ENCODE measurements at places on chromosomes 4 and X.
A peak's percentile ranks its signal among the peaks of the same experiment; 100 is the strongest.

DNA sequence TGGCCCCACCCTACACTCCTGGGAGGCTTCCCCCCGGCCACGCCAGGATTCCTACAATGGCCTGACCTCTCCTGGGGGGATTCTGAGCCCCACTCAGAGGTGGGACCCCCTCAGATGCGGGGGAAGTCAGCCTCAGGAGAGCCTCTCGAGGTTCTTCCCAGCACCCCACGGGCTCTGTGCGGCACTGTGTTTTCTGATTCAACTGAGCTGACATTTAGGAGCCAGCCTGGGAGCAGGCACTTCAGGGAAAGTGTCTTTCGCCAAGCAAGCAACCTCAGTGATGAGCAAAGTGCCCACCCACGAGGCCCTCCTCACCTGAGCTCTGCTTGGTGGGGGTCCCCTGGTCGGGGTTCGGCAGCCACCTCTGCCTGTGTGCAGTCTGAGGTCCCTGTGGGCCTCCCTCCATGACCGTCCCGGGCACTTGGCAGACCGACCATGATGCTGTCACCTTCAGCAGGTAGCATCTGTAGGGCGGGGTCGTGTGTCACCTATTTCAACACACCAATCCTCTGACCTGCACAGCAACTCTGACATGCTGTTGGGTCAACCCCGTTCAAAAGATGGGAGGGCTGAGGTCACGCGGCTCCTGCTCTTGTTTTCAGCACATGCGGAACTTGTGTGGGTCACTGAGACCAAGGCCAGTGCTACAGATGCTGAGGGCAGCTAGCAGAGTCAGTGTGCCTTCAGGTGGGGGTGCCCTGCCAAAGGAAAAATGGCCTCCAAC lies 46.2 kb downstream of the ADRA2C start:
- DNase-seq = no peak

- DNase-seq = no peak
Measured at GRCh38 chrX:45191383-45191782, 9.3 kb downstream of the DIPK2B start.

DNA sequence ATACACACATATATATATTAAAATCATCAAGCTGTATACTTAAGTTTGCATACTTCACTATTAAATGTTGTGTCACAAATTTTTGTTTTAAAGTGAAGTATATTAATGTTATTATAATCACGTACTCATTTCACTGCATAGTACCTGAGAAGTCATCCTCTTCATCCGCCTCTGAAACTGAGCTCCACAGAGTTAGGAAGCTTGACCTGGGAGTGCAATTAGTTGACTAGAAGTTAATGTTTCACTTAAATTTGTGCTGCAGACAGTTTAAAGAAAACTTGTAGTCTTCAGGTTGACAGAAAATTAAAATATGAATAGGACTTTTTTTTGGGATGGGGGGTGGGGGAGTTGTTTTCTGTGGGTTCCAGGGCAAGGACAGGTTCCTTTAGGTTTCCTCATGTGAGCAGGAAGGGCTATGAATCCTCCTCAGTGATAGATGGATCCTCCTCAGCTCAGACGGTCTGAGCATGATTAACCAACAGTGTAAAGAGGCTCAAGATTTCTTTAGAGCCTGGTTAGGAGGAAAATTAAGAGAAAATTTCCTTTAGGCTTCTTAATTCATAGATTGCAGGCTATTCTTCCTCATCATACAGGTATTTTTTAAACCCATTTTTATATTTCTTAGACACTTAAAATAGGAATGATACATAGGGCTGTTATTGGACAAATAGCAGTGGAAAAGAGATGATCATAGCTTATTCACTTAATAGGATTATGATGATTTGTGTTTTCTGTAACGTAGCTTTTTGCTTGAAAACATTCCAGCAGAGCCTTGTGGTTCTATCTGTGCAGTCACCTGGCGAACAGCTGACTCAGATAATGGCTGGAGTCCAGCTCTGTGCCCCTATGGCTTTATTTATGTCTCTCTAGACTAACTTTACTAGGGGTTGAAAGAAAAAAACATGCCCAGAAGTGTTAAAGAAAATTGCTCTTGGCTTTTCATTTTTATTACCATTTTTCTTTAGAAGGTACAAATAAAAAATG lies 102.7 kb downstream of the SLC4A4 start:
- no peak for DNase-seq

DNA sequence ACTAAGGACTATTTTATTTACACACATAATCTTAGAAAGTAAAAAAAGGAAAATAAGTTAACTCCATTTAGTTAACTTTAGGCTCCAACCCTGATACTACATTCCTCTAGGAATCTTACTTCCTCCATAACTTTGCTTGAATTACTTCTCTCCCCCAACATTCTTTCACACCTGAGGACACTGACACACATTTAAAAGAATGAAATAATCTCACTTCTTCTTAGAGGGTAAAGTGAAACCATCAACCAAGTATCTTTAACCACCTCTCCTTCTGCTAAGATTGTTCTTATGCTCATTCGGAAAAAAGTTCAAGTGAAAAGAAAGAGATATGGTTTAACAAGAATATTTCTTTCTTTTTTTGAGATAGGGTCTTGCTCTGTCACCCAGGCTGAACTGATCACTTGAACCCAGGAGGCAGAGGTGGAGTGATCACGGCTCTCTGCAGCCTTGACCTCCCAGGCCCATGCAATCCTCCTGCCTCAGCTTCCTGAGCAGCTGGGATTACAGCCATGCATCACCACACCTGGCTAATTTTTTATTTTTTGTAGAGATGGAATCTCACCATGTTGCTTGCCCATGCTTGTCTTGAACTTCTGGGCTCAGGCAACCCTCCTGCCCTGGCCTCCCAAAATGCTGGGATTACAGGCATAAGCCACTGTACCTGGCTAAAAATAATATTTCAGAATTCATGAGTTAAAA lies 28.5 kb downstream of the SLC25A4 start:
- no peak for DNase-seq

DNA sequence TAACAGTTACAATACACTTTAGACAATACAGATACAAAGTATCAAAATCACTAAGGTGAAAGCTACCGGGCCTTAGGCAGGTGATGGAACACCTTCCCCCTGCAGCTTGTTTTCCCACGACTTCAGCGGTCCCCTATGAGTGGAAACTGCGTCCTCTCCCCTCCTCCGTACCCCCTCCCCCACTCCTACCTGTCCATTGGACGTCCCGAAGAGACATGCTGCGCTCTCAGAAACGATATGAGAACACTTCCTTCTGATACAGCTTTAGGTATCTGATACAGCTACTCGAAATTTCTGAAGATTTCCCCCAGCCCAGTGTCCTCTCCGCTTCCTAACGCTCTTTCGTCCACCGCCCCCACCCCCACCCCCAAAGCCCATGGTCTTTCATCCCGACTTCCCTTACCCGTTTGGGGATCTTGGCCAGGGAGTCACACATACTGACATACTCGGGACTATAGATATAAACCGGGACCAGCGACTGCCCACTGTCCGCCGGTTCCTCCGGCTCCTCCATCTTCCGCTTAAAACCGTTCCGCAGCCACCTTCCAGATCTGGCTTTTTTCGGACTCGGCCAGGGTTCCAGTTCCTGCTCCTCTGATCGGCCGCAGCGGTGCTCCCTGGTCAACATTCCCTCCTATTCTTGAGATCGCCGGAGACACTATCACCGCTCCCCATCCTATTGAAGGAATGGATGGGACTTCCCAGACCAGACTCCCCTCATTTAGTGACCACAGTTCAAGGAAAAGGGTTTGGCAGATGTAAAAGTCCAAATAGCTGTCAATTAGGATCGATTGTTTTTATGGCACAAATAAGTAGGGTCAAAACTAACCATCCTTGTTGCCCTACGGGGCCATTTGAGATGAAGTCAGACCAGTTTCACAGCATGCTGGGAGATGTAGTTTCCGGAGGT lies at the start of gene HDAC8:
Gene HDAC8, minus strand, starts transcription at position 596 of the 910 bp plus-strand sequence. Its CDS starts 82 bp downstream, at position 514.
- DNase-seq = peak; percentile 66

DNA sequence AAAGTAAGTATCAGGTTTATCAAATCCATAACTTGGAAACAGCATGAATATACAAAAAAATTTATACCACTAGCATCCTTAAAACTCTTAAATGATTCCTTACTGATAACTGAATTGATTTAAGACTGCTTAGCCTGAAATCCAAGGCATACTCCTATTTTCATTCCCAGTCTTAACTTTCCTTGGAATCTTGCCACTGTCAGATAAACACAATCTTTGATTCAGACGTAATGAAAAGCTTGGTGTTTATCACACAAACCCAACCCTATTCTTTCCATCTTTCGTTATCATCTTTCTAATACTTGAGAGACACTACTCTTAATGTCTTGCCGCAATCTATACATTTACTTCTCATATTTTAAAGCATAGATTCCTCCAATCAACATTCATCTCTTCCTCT lies 19.1 kb downstream of the C4orf17 start:
- DNase-seq = no peak

DNA sequence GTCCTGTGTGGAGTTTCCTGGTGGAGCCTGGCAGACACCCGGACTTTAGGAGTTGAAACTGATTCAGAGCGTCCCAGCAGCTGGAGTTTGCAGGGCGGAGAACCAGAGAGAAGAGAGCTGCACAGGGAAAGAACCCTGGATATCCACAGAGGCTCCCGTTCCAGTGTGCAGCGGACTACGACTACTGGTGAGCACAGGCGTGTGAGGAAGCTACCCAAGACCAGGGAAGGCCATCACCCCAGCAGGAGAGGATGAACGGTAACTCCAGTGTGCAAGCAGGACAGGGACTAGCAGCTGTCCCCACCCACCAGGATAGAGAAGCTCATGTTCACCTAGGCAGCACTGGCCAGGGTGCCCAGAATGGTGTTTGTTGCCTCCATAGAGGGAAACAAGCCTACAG lies 2.3 kb downstream of the LAGE3 start:
- no peak for DNase-seq

GRCh38 chrX:148501386-148502066 lies 1.1 kb downstream of the AFF2 start:
- no peak for DNase-seq

DNA sequence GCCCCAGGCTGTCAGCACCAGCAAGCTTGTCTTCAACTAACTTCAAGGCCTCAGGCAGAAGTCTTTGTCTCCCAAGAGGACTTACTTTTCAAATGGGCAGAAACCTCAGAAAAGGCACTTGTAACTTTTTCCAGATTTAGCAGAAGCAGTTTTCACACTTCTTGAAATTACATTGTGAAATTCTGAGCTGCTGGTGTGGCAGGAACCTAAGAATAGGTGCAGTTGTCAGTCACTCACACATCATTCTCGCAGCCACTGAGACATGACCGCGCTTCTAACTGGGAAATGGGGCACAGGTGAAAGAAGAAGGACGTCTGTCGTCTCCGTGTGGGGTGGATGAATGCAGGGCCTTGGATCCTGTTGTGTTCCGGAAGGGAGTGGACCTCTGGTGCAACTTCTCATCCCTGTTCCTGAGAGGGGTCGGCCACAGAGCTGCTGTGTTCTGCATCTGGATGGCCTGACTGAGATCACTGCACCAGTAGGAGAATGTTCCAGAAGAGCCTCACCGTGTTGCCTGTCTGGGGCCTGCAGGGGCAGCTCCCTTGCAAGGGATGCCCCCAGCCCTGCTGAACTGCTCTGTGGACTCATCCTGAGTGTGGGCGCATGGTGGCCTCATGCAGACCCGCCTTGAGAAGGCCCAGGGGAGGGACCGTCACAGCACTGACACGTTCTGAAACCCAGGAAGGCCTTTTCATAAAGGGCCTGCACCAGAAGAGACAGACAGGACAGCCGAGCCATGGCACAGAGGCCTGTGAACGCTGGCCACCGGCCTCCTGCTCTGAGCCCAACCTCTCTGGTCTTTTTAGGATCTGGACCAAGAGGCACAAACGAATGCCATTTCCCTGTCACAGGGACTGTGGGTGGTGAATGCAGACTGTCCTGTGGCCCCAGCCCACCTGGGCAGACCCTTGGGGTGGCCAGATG lies 18.7 kb downstream of the NAT8L start:
- DNase-seq = no peak

DNA sequence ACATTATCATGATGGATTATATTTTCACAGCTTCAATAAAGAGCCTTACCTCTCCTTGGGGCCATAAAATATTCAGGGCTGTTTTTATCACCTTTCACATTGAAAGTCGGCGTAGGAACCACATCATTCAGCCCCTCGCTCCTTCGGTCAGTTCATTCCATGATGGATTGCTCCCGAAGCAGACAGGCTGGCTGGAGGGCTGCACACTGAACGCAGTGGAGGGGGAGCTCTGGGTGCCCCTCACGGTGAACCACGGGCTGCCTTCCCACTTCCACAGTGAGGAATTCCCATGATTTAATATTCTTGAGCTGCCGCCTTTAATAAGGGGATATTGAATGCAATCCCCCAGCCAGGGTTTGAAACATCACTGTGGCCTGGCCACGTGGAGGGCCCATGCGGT lies 16.0 kb downstream of the PPP2R2C start:
- DNase-seq = no peak

GRCh38 chr4:11118513-11118912 lies 310.2 kb downstream of the HS3ST1 start:
- DNase-seq = no peak

DNA sequence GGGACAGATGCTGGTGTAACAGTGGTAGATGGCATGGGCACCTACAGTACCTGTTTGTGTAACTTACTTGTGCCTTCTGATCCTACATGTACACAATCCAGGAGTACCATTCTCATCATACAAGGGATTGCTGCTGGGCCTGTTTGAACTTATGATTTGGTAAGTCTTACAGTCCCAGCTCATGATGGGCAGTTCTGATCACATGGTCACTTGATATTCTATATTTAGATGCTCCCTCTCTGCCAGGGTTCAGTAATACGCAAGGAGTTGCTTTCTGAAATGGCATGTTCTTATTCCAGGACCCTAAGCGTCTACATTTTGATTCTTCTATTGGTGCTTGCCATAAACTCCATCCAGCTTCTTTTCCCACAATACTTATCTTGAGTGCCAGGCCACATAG lies 54.4 kb upstream of the ATP6AP2 start:
- no peak for DNase-seq

All from dorsolateral prefrontal cortex (tissue), 122 donors.